KG1 (cell line): ENCODE measurements at places on chromosomes 1 and 21.

GRCh38 chr1:39566441-39567137, 10.0 kb downstream of the PABPC4 start:
- no peak for DNase-seq

- no peak for DNase-seq
Observed at GRCh38 chr1:36988741-36989193, 45.5 kb downstream of the GRIK3 start.

GRCh38 chr1:82317671-82318070, 516.9 kb downstream of the ADGRL2 start:
- DNase-seq = no peak

DNA sequence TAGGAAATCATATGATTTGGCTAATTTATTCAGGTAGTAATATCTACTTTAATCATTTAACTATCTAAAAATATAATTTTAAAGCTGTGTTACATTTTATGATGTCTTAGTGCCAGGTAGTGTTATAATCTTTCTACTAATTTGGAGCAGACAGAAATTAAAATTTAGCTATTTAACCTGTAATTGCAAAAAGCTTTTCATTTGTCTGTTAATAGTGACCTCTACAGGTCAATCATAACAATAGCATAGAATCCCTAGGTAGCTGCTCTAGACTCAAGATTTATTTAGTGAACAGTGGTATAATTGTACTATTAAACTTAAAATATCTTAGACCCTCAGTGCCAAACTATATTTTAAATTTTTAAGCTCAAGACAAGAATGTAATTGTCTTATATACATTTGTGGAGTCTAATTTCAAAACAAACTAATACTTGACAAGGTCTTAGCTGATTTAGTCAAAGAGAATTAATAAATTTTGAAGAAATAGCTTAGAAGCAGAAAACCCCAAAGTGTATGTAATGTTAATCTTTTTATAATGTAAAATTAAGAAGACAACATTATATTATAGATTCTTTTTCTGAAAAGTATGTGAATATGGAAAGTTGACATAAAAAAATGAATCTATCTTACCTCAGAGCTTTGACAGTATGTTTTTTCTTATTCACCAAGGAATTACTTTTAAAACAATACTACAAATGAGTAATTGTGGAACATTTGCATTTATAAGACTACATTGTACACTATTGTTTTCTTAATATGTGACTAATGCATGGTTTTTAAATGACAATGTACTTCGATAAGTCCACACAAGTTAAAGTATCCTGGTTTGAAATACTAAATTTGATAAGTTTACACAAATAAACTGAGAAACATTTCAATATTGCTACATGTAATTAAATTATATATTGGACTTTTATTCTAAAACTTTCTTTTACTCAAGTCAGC, 64.1 kb upstream of the RNPC3 start:
- no peak for DNase-seq

- no peak for DNase-seq
Observed at GRCh38 chr1:19684677-19685076, 20.0 kb downstream of the HTR6 start.

DNA sequence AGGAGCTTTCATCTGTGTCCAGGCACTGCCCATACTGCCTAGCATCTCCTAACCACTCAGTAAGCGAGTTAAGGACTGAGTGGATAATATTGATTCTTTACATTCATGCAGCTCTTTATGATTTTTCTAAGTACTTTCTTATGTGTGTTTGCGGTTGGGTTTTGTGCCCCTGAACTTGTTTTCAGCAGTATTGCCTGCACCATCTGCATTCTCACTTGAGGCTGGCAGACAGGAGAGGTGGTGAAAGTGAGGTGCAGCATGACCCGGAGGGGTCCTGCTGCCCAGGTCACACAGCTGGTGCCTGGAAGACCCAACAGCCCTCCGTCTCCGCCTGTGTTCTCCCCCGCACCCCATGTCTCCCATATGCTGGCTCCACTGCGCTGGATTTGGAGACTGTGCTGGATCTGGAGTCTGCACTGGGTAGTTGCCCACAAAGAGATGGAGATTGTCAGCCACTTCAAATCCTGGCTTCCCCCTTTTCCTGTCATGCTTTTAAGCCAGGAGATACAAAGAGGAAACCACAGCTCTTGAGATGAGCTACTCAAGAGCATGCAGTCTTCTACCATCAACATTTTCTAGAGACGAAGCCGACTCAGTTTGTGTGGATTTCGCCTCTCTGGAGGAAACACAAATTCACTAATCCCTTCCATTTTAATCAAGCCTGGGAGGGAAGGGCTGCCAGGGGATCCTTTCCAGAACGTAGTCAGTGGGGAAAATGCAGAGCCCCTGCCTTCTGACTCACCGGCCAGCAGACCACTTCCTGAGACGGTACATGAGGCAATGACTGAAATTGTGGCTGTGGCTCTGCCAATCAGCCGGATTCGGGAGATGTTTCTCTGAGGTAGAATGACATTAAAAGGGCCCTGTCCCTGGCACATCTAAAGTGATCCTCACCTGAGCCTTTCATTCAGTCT, 71.7 kb upstream of the ANGPTL1 start:
- DNase-seq = no peak
